Kidney epithelial cell (primary cell): ENCODE measurements at places on chromosomes 12 and 14.

- no peak for DNase-seq
Measured at GRCh38 chr12:39920222-39920621, 185.7 kb downstream of the SLC2A13 start.

- DNase-seq: no peak
Measured at GRCh38 chr12:11460343-11461023, 65.1 kb upstream of the PRB2 start.

DNA sequence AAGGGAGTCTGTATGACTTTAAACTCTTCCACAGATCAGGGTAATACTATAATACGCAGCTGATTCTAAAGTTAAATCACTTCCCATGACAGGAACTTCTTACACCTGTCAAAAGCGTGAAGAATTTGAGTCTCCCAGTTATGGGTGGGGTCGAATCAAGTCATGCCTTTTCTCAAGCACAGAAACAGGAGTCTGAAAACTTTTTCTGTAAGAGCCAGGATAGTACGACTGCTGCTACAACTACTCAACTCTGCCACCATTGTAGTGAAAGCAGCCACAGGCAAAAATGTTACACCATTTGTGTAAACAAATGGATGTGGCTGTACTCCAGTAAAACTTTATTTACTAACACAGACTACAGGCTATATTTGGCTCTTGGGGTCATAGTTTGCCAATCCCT lies 90.3 kb downstream of the DUSP6 start:
- no peak for DNase-seq

DNA sequence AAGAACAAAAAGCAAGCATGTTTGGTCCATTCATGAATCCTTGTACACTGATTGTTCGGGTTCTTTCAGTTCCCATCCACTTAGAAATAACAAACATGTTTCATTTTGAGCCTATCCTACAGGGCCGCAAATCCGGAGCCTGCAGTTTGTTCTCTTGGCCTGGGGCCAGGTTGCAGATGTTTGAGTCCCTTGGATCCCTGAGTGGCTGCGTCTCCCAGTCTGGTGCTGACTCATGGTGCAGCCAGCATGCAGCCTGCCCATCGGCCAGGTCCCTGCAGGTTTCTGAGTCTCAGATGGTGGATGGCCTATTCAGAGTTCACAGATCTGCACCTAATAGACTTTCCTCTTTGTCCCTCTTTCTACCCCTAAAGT lies 1.9 kb upstream of the DYNC1H1 start:
- DNase-seq: peak; percentile 61
